ENCODE measurements at places on chromosomes 1 and 21. TPM values are rescaled to one million over a fixed set of nuclear protein-coding genes. Genes with fewer than 3 reads are reported as not detected.

DNA sequence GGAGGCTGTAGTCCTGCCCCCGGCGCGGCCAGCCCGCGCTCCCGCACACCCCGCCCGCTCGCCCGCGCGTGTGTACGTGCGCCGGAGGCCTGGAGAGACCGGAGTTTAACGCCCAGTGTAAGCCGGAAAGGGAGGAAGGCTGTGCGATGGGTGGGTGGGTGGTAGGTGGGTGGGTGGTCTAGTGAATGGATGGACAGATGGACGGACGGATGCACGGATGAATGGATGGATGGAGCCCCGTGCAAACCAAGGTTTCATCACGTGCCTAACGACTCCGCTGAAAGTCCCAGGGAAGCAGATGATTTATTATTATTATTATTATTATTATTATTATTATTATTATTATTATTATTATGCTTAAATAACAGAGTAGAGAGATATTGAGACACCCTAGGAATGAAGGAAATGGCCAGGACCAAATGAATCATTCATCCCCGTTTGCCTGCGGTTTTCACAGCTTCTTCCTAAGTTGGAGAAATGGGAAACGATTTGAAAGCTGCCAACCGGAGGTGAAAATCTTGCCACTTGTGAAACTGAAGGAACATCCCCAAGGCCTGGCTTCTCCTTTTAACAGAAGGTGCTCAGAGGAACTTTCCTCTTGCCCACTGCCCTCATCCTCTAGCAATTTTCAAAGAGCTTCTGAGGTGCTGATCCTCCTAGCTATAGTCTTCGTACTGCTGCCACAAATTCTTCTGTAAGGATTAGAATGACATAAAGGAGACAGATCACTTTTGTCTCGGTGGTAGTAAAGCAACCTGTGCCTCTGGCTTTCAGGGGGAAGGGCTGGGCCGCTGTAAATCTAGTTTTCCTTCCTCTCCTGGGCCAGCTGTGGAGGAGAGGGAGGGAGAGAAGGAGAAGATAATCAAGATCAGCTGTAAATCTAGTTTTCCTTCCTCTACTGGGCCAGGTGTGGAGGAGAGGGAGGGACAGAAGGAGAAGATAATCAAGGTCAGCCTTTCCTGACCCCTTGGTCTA lies 648 bp upstream of the RGS7 start:
- DNase-seq = no peak

KCNJ15 gene
- total RNA-seq = 0.06 TPM

GRCh38 chr1:31785020-31785946 lies 21.1 kb upstream of the ADGRB2 start:
- no peak for DNase-seq

TFF2 gene
- not detected for total RNA-seq

- DNase-seq = no peak
Measured at GRCh38 chr1:94966033-94966432, 39.1 kb upstream of the CNN3 start.

- no peak for DNase-seq
Measured at GRCh38 chr1:193079187-193079586, 19.8 kb downstream of the RO60 start.

GRCh38 chr1:181134543-181135436 lies 46.3 kb downstream of the IER5 start:
- peak; percentile 45 for DNase-seq

DNA sequence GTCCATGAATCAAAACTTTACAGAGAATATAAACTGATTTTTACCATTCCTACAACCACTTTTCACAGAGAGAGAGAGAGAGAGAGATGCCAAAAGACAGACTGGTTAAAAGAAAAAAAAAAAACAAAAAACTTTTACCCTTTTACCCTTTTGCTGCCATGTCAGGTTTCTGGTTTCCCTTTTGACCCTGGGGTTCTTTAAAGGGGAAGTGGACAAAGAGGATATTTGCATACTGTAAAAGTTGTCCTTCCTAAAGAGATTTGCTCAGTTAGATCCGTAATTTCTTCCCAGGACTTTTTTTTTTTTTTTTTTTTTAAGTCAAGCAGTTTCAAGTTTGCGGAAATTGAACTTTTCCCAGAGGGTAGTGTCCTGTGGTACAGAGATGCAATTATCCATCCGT lies 287.8 kb upstream of the RGS18 start:
- DNase-seq = no peak

CD1D gene
- total RNA-seq = 0.64 TPM

EDN2 gene
- 0.50 TPM for total RNA-seq

DNA sequence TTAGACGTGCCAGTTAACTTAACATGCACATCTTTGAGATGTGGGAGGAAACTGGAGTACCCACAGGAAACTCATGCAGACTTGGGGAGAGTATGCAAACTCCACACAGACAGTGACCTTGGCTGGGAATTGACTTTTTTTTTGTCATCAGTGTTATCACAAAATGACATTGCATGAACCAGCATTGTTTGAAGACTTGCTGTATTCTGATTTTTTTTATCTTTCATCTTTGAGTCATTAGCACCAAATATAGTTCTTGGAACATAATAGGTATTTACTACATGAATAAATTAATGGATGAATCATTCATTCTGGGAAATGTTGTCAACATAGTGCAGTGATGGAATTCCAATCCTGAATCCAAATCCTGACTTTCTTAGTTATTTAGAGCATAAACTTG lies 77.0 kb downstream of the ATF6 start:
- no peak for DNase-seq

DNA sequence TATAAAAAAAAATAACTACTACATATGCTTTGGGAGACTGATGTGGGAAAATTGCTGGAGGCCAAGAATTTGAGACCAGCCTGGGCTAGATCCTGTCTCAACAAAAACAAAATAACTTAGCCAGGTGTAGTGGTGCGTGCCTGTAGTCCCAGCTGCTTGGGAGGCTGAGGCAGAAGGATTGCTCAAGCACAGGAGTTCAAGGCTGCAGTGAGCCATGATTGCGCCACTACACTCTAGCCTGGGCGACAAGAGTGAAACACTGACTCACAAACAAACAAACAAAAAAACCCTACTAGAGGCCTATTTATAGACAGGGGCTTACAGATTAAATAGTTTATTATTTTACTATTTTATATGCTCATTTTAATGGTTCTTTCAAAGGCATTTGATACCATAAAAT lies 80.0 kb downstream of the LHX4 start:
- peak; percentile 62 for DNase-seq

DNA sequence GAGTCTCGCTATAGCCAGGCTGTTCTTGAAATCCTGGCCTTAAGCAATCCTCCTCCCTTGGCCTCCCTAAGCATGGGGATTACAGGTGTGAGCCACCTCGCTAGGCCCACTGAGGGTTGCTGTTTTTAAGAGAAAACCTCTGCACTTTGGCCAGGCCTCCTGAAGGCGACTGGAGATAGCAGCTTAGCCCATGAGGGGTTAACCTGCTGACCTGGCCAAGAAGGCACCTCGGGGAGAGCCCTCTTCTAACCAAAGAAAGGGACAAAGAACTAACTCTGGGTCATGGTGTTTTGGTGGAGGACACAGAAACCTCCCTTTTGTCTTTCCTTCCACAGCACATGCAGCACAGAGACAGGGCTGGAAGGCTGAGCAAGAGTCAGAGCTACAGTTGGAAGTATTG lies 17.7 kb upstream of the KNCN start:
- no peak for DNase-seq

- no peak for DNase-seq
Measured at GRCh38 chr1:59384443-59384842, 87.5 kb downstream of the FGGY start.

CLCA2 gene
- total RNA-seq = 0.16 TPM

- no peak for DNase-seq
Measured at GRCh38 chr1:163399976-163400601, 78.3 kb downstream of the NUF2 start.

DNA sequence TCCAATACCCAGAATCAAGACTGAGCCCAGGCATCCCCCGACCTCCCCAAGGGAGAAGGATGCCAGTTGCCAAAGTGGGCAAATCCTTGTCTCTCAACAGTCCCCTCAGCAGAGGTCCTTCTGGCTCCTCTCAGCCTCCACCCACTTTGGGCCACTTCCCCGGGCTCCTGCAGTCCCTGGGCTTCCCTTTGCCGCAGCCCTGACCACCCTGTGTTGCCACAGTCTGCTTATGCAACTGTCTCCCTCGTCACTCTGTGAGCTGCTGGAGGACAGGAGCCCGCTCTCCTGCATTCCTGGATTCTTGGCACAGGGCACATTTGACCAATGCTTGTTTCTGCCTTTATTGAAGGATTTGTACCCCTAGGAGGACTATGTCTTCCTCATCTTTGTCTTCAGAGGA lies 2.9 kb upstream of the LRP8 start:
- peak; percentile 50 for DNase-seq

- no peak for DNase-seq
Measured at GRCh38 chr1:39632682-39633417, 6.6 kb downstream of the HEYL start.

NFASC gene
- 3.2 TPM for total RNA-seq

GRCh38 chr1:70509996-70510876 lies 99.2 kb downstream of the CTH start:
- DNase-seq = peak; percentile 97

GRCh38 chr1:212186427-212187207 lies 98.6 kb upstream of the PPP2R5A start:
- no peak for DNase-seq

SPRR1A gene
- not detected for total RNA-seq

DNA sequence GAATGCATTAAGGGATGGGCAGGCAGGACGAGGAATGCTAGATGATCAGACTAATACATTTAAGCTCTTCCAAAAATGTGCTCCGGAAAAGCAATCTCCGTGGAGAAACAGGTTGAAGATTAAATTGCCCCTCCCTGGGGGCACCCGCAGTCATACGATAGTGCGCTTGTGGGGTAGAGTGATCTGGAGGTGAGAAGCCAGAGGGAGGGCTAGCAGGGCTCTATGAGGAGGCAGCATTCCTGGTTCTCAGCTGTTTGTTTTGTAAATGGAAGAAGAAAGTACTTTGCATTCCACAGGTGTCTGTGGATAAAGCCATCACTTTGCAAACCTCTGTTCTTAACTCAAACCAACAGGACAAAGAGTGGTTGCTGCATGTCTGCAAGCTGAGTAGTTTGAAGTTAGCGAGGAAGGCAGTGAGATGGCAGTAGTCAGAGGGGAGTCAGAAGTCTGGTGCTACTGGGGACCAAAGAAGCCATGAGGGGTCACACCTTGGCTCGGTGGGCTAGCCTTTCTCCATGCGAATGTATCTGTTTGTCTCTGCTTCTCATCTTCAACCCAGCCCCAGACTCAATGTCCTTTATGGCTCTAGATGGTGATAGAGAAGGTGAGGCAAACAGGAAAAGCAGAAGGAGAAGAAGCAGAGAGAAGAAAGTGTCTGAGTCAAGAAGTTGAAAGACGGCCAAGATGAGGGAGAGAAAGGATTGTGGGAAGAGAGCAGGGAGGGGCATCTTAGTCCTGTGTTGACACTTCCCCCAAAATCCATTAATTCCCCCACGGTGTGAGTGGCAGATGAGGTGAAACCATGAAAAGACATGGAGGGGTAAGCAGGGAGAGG lies 65.2 kb upstream of the GJA8 start:
- DNase-seq = no peak

GRCh38 chr1:182051938-182052337 lies 9.6 kb downstream of the ZNF648 start:
- DNase-seq = no peak

GRCh38 chr21:33966324-33966949 lies 50.8 kb upstream of the ATP5PO start:
- DNase-seq = no peak

DNA sequence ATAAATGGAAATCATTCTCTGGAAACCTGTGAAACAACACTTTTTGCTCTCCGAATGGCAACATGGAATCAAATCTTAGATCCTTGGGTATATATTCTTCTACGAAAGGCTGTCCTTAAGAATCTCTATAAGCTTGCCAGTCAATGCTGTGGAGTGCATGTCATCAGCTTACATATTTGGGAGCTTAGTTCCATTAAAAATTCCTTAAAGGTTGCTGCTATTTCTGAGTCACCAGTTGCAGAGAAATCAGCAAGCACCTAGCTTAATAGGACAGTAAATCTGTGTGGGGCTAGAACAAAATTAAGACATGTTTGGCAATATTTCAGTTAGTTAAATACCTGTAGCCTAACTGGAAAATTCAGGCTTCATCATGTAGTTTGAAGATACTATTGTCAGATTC lies 45.7 kb downstream of the PTGFR start:
- DNase-seq = no peak
